ENCODE measurements at places on chromosomes 1 and 21. TPM values are rescaled to one million over a fixed set of nuclear protein-coding genes. Genes with fewer than 3 reads are reported as not detected.
A peak's percentile ranks its signal among the peaks of the same experiment; 100 is the strongest.

The BGLAP gene
- total RNA-seq = 2.2 TPM

The NID1 gene
- 0.39 TPM for total RNA-seq

The S100A8 gene
- not detected for total RNA-seq

The TRAF5 gene
- total RNA-seq = 63.8 TPM

The FAM72D gene
- total RNA-seq = 7.9 TPM

The DIO1 gene
- not detected for total RNA-seq

The ST6GALNAC5 gene
- not detected for total RNA-seq

The CTXND2 gene
- total RNA-seq = not detected

GRCh38 chr1:65965112-65965996 is 172.7 kb downstream of the PDE4B start:
- DNase-seq = no peak
- no peak overlapping the region for H3K4me3 ChIP-seq
- H3K27me3 ChIP-seq = peaks cover 13% of the 10 kb centered on the region
- H3K36me3 ChIP-seq = no peaks in the 10 kb centered on the region
- no peak overlapping the region for H3K27ac ChIP-seq

GRCh38 chr1:97572561-97572960 is 348.3 kb downstream of the DPYD start:
- H3K4me3 ChIP-seq = no peak overlapping the region
- no peaks in the 10 kb centered on the region for H3K36me3 ChIP-seq

GRCh38 chr1:171265686-171266085 is 17.4 kb downstream of the FMO1 start:
- H3K27me3 ChIP-seq = peaks cover 11% of the 10 kb centered on the region
- DNase-seq = no peak
- no peaks in the 10 kb centered on the region for H3K4me1 ChIP-seq

DNA sequence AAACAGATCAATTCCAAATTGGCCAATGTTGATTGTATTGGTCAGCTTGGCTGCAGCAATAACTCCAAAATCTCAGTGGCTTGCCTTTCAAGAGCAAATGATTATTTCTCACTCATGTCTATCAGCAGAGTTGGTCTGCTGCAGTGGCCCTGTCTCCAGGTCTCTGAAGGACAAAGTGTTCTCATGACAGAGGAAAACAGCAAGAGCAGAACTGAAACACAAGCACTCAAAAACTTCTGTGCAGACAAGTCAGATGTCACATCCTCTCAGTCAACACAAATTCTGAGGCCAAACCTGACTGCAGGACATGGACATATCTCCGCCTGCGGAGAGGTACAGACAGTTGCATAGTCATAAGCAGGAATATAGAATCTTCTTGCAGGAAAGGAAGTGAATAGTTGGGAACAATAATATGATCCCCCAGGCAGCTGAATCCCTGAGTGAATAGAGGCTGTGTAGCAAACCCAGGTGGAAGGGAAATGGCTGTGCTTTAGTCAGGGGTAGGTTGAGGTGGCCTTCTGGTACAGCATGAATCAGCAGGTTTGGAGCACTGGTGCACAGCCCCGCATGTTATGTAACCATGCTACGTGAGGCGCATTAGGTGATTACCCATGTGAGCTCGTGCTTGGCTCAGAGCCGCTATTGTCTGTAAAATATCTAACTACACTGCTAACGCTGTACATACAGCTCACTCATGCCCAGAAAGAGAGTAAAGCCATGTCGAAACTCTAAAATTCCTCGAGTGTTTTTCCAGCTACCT is 17.1 kb upstream of the UBE2U start:
- no peak for DNase-seq
- H3K27ac ChIP-seq = no peak overlapping the region
- no peaks in the 10 kb centered on the region for H3K36me3 ChIP-seq
- peaks cover 9% of the 10 kb centered on the region for H3K27me3 ChIP-seq
- no peak overlapping the region for H3K4me3 ChIP-seq
- no peaks in the 10 kb centered on the region for H3K4me1 ChIP-seq

DNA sequence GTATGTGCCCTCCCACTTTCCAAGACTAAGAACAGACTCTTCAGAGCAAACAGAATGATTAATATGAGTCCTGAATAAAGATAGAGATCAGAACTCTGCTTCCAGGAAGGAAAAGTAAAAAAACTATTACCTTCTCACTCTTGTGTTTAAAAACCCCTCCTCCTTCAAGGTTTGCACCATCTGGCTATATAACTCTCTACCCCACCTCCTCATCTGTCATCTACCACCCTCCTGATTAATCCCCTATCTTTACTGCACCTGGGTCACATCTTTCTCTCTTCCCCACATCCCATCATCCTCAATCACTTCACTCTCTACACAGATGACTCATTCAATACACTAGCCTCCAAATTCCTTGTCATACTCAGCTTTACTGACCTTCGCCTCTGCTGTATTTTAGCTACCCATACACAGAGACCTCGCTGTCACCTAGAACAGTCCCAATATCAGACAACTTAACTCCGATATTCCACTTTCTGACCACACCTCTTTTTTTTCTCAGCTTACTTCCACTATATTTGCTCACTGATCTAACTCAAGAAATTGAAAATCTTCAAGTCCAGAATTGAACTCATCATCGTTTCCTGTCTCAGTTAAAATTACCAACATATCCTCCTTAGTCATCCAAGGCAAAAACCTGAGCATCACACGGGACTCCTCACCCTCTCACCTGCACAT is 3.7 kb downstream of the SCMH1 start:
- peaks cover 21% of the 10 kb centered on the region for H3K4me1 ChIP-seq
- H3K4me3 ChIP-seq = no peak overlapping the region

- H3K36me3 ChIP-seq = no peaks in the 10 kb centered on the region
- no peak overlapping the region for H3K4me3 ChIP-seq
- DNase-seq = no peak
- no peak overlapping the region for H3K27ac ChIP-seq
- no peaks in the 10 kb centered on the region for H3K4me1 ChIP-seq
- H3K27me3 ChIP-seq = no peaks in the 10 kb centered on the region
These were observed 25.4 kb upstream of the TENT5C start for GRCh38 chr1:117580436-117580835.

DNA sequence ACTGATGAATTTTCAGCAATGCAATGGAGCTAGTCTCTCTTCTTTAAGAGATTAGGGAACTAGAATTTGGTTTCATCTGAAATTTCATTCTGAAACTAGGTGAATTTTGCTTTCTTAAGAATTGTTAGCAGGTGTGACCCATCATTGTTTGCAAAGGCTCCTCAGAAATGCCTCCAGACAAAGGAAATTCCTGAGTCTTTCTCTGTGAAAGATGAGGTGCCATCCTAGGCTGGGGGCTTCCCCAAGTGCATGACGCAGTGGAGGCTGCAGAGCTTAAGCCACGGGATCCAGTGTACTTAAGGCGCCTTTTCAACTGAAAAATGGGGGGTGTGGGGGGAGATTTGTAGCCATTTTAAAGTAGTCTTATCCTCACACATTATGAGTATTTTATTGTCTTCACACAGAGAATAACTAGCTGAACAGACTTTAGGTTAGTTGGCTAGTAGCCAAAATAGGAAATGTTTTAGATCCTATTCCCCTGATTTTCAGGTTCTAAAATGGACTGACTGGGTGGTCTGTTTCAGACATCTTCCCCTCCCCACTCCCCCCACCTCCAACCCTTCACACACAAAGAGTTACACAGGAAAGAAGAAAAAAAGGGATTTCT is 202.0 kb downstream of the NFIA start:
- no peak overlapping the region for H3K4me3 ChIP-seq
- H3K36me3 ChIP-seq = no peaks in the 10 kb centered on the region
- no peak for DNase-seq
- H3K27ac ChIP-seq = no peak overlapping the region
- peaks cover 1% of the 10 kb centered on the region for H3K4me1 ChIP-seq

GRCh38 chr21:41169701-41170100 is 1.7 kb downstream of the BACE2 start:
- no peaks in the 10 kb centered on the region for H3K36me3 ChIP-seq
- peaks cover 4% of the 10 kb centered on the region for H3K4me1 ChIP-seq
- H3K4me3 ChIP-seq = no peak overlapping the region
- no peak overlapping the region for H3K27ac ChIP-seq
- H3K27me3 ChIP-seq = peaks cover 50% of the 10 kb centered on the region

DNA sequence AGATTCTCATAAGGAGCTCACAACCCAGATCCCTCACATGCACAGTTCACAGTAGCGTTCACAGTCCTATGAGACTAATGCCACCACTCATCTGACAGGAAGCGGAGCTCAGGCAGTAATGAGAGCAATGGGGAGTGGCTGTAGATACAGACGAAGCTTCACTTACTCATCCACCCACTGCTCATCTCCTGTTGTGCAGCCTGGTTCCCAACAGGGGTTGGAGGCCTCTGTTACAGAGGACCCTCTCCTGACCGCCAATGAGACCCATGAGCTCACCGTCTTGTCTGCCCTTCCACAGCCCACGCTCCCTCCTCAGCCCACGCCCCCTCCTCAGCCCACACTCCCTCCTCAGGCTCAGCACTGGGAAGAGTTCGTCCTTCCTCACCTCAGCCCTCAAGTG is 39.6 kb downstream of the RSPH1 start:
- H3K27ac ChIP-seq = peak overlapping the region; percentile 74
- peaks cover 33% of the 10 kb centered on the region for H3K4me1 ChIP-seq
- no peaks in the 10 kb centered on the region for H3K27me3 ChIP-seq
- no peaks in the 10 kb centered on the region for H3K36me3 ChIP-seq
- H3K4me3 ChIP-seq = no peak overlapping the region

DNA sequence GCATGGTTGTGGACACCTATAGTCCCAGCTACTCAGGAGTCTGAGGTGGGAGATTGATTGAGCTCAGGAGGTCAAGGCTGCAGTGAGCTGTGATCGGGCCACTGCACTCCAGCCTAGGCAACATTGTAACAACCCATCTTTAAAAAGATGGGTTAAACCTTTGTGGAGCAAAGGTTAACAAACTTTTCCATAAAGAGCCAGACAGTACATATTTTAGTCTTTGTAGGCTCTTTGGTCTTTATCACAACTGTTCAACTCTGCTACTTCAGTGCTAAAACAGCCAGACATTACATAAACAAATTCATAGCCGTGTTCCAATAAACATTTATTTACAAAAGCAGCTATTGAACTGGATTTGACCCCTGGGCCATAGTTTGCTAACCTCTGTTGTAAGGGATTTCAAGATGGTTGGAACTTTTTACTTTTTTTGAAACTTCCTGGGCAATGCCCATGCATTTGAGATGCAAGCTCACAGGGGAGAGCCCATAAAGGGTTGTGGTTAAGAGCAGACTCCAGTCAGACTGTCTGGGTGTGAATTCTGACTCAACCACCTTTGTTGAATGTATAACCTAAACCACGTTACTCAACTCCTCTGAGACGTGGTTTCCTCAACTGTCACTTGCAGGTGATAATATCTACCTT is 10.8 kb downstream of the INAVA start:
- H3K36me3 ChIP-seq = no peaks in the 10 kb centered on the region
- H3K27me3 ChIP-seq = peaks cover 51% of the 10 kb centered on the region
- no peak overlapping the region for H3K27ac ChIP-seq
- H3K4me1 ChIP-seq = peaks cover 4% of the 10 kb centered on the region

DNA sequence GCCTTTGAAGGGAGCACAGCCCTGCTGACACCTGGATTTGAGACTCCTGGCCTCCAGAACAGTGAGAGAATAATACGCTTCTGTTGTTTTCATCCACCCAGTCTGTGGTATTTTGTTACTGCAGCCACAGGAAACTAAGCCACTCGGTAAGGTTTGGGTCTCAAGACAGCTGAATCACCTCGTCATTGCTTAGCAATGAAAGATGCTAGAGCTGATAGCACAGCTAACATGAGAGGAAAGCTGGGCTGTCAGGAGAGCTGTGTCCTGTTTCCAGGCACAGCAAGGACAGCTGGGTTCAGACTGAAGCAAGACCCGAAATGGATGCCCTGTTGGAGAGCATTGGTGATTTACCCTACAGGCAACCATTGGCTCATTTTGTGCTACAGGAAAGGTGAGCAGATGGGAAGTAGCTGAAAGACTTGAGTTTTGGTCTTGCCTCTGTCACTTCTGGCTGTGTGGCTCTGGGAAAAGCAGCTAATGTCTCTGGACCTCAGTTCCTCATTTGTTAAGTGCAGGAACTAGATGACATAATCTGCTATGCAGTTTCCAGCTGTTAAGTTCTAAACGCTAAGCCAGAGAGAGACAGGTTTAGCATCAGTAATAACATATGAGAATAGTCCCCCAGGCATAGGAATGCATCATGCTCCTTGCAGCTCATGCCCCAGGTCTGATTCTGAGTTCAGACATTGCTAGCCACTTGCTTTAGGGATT is 58.0 kb downstream of the CLIC6 start:
- H3K4me1 ChIP-seq = peaks cover 28% of the 10 kb centered on the region
- H3K4me3 ChIP-seq = no peak overlapping the region
- no peaks in the 10 kb centered on the region for H3K36me3 ChIP-seq
- DNase-seq = no peak

DNA sequence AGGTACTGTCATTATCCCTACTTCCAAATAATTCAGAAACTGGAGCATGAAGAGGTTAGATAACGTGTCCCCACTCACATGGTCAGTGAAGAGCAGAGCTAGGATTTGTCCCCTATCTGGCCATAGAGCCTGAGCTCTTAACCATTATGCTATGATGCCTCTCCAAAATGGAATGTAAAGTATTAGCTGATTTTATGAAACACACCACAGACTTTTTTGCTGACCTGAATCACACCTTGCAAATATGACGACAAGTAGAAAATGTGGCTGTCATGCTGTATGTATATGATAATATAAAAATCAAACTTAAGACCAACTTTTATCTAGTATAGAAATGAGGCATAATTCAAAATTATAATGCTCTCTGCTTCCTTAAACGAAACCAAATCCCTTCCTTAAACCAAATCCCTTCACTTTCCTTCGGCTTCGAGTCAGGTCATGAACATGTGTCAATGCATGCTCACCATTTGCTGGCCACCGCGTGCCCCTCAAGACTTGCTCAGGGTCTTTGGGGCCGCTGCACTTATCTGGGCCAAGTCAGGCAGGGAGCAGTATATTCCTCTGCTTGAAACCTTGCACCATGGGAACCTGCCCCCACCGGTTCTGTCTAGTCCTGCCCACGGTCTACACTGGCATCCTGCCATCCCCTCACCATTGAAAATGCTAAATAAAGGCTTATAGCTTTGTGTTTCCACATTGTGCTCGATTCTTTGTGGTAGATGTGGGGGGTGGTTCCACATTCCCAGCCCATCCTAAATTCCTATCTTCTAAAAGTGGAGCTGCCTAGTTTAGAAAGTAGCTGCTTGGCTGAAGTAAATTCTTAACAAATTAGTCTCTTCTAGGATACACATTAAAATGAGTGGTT is 1.6 kb upstream of the TMCC2 start:
- no peak for DNase-seq
- no peak overlapping the region for H3K4me3 ChIP-seq
- H3K27ac ChIP-seq = no peak overlapping the region
- peaks cover 37% of the 10 kb centered on the region for H3K27me3 ChIP-seq
- peaks cover 29% of the 10 kb centered on the region for H3K4me1 ChIP-seq
- H3K36me3 ChIP-seq = no peaks in the 10 kb centered on the region

GRCh38 chr1:19661721-19662228 is 2.9 kb upstream of the HTR6 start:
- H3K27me3 ChIP-seq = peaks cover 28% of the 10 kb centered on the region
- no peak overlapping the region for H3K4me3 ChIP-seq
- H3K4me1 ChIP-seq = peaks cover 8% of the 10 kb centered on the region
- no peak for DNase-seq

DNA sequence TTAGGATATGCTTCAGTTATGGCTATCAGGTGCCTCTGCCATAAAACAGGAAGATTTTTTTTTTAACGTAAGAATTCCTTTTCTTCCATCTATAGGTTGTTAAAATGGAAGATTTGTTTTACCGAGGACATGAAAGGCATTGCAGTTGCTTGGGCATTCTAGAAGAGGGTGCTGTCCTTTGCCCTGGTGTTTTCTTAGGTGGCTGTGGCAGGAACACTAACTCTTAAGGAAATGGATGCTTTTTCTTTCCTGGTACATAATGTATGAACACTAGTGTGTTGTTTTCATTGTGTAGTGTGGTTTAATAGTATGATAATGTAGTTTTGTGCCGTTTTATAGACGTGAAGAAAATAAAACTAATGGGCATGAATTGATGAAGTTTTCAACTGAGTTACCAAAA is 47.2 kb downstream of the UCK2 start:
- H3K27ac ChIP-seq = no peak overlapping the region
- H3K4me3 ChIP-seq = no peak overlapping the region
- H3K27me3 ChIP-seq = no peaks in the 10 kb centered on the region
- peaks cover 47% of the 10 kb centered on the region for H3K36me3 ChIP-seq
